ENCODE measurements at places on chromosomes 1 and 21.

GRCh38 chr1:29197590-29197924, 15.9 kb upstream of the SRSF4 start:
- DNase-seq, result peak; percentile 46

- DNase-seq, result no peak
These were observed 272.9 kb upstream of the CSF3R start for GRCh38 chr1:36755303-36756230.

DNA sequence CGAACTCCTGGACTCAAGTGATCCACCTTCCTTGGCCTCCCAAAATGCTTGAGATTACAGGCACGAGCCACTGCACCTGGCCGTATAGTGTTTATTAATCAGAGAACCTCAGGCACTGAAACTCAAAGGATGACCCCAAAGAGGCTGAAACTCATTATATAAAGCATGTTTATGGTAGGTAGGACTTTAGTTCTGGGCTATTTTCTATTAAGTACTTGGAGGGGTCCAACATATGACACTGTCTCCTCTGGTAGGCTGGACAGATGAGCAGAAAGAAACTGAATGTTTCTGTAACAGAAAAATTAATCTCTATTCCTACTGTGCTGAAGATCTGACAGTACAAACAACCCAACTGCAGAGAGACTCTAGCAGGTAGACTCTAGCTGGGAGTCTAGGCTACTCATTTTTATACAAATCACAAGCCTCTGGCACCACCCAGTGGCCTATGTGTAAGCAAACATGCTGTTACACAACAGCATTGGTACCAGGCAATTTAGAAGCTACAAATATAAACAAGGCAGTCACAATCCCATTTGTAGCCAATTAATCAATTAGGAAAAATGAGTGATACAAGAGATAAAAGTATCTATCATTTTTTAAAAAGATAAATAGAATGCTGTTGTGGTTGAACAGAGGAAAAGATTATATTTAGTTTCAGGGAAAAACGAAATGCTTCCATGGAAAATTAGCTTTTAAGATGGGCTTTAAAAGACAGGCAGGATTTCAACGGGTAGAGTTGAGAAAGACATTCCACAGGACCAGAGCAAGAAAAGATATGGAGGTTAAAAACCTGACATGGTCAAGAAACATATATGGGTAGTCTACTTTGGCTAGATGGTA, 10.4 kb downstream of the DCAF8 start:
- peak; percentile 89 for DNase-seq

GRCh38 chr1:91799863-91800262, 86.1 kb downstream of the TGFBR3 start:
- DNase-seq, result no peak

GRCh38 chr1:234912548-234913277, 215.9 kb downstream of the TOMM20 start:
- DNase-seq, result no peak

- DNase-seq, result peak; percentile 8
These were observed 134.8 kb downstream of the SETD4 start for GRCh38 chr21:35925497-35925896.

GRCh38 chr1:195584870-195585624, 1023.2 kb downstream of the KCNT2 start:
- DNase-seq, result no peak

DNA sequence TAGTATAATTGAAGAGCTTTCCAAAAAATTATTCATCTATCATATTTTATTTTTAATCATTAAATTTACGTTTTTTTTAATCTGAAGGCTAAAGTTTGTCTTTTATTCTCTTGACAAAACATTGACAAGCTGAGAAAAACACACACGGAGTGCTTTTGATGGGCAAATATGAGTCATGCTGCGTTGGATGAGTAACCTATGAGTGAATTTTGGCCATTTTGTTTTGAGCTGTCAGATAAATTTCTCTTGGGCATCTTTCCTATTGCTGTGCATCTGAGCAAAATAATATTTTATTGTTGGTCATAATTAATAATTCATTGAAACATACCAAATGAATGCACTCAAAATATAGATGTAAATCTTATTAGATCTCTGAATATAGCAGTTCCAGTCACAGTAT, 1144.1 kb upstream of the ADGRL2 start:
- DNase-seq, result peak; percentile 14

DNA sequence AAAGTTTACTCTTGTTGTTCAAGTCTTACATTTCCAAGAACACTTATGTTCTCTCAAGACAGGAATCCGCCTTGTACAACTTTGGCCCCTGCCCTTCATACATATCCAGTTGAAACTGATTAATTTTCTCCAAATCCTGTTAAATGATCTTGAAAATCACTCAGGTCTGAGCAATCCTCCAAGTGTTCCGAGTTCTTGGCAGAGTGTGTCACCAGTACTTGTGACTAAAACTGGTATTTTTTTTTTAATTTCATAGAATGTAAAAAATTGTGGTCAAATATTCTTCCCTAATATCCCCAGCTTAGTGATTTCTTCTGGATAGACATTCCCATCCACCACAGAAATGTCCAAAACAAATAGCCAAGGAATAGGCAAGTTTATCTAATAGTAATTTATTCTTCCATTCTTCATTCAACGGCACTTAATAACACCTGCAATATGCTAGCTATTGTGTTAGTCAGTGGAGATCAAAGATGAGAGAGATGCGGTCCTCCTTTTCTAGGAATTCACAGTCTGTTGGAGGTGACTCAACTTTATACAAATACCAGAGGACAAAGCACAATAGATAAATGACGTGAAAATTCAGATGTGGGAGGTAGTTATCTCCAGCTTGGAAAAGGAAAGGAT, 71.4 kb downstream of the DIRAS3 start:
- DNase-seq, result peak; percentile 13

GRCh38 chr1:186050360-186050759, 316.2 kb downstream of the HMCN1 start:
- DNase-seq, result peak; percentile 55

- peak; percentile 75 for DNase-seq
These were observed at the start of gene ECE1 for GRCh38 chr1:21289700-21290545. ECE1 (minus strand) TSS chr1:21290463; CDS start chr1:21290414, 49 bp downstream.

- peak; percentile 67 for DNase-seq
These were observed 118.2 kb downstream of the RIPK4 start for GRCh38 chr21:41648591-41649031.

- peak; percentile 87 for DNase-seq
These were observed 15.7 kb downstream of the MATN1 start for GRCh38 chr1:30707412-30708360.

DNA sequence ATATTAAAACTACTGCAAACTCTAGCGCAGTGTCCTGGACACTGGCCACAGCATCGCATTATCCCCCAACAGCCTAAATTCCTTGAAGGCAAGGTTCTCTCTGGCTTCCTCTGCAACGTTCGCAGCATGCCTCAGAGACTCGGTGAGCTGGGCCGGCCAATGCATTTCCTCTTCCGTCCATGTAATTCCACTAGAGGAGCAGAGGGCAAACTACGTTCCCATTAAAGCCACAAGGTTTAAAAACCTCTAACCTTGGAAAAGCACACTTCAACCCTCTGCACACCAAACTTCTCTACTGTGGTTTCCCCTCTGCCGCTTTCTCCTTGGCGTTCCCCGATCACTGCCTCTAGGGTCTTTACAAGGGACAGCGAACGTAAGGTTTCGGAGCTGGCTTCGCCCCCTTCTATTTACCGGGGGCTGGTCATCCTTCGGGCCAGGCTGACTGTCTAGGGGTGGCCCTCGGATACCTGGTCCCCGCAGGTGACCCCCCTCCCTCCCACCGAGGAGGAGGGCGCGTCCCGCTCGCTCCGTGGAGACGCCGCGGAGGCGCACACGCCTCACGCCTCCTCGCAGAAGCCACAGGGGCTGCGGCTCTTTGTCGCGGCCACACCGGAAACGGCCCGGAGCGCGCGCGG, 456 bp upstream of the SMYD2 start:
- DNase-seq, result peak; percentile 60

GRCh38 chr1:72186733-72187307, 95.5 kb downstream of the NEGR1 start:
- peak; percentile 67 for DNase-seq

GRCh38 chr1:225998560-225999226, 450 bp downstream of the SDE2 start:
- peak; percentile 61 for DNase-seq

DNA sequence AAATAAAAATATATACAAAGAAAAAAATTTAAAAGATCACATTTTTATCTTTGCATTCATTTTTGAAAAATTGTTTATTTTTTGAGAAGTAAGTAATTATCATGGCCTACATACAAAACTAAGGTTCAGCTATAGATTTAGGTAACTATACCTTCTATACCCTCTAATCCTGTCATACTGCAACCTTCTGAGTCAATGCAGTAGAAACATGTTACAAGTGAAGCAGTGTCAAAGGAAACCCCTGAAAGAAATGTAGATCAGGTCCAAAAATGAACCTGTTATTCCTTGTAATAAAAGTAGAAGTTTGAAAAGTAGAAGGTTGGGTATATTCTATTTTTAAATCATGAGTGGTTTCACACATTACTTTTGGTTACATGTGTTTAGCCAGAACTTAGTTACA, 51.3 kb downstream of the PTGS2 start:
- no peak for DNase-seq

GRCh38 chr1:181191494-181192040, 103.1 kb downstream of the IER5 start:
- DNase-seq, result no peak

DNA sequence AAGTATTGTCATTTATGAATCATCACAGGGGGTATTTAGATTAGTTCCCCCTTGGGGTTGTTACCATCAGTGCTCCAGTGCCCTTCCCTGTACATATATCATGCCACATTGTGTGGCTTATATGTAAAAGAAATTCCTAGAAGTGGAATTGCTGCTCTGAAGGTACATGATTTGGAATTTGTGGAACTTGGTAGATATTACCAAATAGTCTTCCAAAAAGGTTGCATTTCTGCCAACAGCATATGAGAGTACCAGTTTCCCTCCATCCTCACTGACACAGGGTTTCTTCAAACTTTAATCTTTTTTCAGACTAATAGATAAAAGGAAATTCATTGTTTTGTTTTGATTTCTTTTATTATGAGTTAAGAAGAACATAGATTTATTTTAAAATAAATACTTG, 41.3 kb downstream of the AKNAD1 start:
- DNase-seq, result peak; percentile 25

DNA sequence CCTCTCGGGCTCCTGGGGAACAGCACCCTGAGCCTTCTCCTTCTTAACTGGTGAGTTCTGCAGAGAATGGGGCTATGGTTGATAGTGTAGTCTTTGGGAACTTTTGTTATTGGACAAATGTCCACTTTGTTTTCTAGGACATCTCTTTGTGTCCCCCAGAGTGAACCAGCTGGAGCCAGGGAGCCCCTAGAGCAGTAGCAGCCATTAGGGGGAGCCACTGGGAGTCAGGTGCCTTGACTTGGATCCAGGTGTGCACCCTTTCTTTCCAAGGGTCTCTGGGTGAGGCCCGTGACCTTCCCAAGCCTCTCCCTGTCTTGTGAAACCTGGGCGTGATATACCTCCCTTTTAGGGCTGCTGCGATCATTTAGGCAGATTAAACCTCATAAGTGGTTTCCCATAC, 36.9 kb downstream of the ABCG1 start:
- no peak for DNase-seq

DNA sequence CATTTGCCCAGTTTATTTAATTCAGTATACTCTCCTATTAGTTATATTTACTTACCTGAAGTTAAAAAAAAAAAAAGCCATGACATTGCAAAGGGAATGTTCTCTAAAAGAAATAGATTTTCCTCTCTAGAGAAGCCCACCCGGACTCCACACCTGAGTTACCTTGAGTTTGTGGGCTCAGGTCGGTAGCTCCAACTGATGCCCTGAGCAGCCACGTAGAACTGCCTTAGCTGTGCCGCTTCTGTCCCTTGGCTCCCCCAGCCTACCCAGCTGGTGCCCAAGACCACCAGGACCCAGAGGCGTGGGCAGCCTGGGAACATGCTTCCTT, 250 bp downstream of the F5 start:
- DNase-seq, result no peak

DNA sequence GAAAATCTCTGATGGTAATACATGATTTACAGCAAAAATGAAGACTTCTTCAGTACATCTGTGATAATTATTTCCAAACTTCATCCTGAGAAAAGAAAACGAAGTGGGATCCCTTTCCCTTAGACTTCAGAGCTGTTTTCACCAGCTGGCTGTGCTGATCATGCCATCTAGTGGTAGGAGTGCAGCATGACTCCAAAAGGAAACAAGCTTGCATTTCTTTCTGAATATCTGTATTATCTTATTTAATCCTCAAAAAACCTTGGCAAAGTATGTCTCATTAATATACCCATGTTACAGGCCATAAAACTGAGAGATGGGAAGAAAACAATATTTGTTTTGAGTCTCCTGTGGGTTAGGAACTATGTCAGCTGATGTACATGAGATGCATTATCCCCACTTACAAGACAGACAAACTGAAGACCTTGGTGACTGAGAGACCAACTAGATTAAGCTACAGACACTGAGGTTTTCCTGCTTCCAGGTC, 9.8 kb upstream of the GJA8 start:
- peak; percentile 85 for DNase-seq

- DNase-seq, result no peak
These were observed 14.7 kb upstream of the NPHP4 start for GRCh38 chr1:6006882-6007281.

GRCh38 chr1:234633246-234634003, 23.4 kb upstream of the IRF2BP2 start:
- no peak for DNase-seq

- no peak for DNase-seq
These were observed 20.7 kb downstream of the PEX14 start for GRCh38 chr1:10495475-10495817.

DNA sequence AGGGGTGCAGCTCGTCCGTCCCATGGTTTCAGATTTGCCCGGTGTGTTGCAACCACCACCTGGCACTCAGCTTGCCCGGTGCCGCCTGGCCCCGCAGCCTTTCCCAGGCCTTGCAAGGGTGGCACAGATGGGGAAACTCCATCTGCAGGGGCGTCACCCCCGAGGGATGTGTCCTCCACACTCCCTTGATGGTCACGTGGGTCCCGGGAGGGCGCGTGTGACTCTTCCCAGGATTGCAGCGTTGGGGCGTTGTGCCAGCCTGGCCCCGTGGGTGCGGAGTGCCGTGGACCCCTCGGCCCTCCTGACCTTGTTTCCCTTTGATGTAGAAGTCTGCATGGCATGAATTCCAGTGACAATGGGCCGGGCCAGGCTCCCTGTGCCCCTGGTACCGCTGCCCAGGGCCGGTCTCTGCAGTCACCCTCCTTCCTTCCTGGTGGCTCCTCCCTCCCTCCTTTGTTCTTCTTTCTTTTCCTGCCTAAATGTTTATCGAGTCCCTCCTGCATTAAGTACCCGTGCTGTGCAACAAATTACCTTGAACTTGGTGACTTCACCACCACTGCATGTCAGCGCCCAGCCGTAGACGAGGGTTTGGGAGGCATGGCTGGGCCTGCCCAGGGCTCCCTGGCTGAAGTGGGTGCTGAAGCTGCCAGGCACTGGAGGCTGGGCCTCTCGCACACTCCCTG, 22.9 kb downstream of the RRP1 start:
- DNase-seq, result no peak

GRCh38 chr1:1427106-1427819, 6.2 kb upstream of the ANKRD65 start:
- DNase-seq, result peak; percentile 31

GRCh38 chr1:162200096-162200847, 130.8 kb downstream of the NOS1AP start:
- DNase-seq, result no peak

All from adipocyte (in vitro differentiated cells).